Smooth muscle cell of the brain vasculature (primary cell): ENCODE measurements at places on chromosomes 3 and 15.

DNA sequence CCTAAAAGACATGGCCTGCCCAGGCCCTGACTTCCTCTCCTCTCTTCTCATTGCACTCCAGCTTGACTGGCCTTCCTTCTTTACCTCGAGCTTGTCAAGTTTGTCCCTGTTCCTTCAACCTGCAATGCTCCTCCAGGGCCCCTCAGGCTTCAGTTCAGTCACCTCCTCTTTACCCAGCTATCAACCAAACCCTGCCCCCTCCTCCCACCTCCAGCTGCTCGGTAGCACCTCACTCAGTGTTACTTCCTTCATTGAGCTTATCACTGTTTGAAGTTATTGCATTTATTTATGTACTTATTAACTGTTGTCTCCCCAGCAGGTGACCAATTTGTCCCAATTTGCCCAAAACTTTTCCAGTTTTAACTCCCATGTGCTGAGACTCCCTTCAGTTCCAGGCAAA, 95.8 kb upstream of the UBE2E1 start:
- DNase-seq: no peak

GRCh38 chr3:188286087-188286513, 132.1 kb downstream of the LPP start:
- peak; percentile 74 for DNase-seq

- DNase-seq: no peak
Observed at GRCh38 chr15:93066834-93067648, 22.0 kb downstream of the RGMA start.

DNA sequence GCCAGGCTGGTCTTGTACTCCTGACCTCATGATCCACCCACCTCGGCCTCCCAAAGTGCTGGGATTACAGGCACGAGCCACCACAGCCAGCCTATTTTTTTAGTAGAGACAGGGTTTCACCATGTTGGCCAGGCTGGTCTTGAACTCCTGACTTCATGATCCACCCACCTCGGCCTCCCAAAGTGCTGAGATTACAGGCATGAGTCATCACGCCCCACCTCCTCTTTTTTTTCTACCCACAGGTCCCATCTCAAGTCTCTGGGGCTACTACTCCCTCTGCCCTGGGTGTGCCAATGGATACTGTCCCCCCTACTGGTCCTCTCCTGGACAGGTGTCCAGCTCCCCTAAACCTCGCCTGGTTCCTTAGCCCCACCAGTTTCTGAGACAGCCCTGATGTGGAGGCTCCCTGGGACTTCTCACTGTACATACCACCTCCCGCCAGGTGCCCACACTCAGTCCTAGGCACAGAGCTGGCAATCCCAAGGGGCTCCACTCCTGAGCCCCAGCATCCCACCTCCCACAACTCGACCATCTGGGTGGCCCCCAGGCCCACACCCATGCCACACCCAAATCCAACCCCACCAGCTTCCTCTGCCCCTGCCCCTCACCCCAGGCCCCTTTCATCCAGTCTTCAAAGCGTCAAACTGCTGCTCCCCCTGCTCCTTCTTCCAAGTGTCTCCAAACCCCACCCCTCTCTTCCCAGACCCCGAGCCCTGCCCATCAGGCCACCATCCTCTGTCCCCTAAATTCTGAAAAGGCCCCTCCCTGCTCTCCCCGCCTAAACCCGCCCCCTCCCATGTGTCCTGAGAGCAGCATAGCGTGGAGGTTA, 13.1 kb upstream of the CYP11A1 start:
- no peak for DNase-seq

DNA sequence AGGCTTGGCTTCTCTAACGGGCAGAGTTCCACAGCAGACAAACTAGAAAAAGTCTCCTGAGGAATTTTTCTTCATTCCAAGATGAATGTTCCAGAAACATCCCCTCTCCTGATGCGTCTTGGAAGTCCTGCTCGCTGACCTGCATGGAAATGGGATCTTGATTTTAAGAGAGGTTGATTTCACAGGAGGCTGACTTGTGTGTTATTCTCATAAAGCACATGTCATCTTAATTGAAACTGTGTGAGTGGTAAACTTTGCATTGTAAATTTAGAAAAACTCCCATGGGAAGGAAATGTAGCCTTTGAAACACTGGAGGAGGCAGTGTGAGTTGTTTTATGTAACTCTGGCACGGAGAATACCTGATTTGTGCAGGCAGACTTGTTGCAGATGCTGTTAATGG, 337.8 kb upstream of the NR2E3 start:
- no peak for DNase-seq

- DNase-seq: no peak
Observed at GRCh38 chr3:172517859-172518466, 5.3 kb downstream of the TNFSF10 start.

DNA sequence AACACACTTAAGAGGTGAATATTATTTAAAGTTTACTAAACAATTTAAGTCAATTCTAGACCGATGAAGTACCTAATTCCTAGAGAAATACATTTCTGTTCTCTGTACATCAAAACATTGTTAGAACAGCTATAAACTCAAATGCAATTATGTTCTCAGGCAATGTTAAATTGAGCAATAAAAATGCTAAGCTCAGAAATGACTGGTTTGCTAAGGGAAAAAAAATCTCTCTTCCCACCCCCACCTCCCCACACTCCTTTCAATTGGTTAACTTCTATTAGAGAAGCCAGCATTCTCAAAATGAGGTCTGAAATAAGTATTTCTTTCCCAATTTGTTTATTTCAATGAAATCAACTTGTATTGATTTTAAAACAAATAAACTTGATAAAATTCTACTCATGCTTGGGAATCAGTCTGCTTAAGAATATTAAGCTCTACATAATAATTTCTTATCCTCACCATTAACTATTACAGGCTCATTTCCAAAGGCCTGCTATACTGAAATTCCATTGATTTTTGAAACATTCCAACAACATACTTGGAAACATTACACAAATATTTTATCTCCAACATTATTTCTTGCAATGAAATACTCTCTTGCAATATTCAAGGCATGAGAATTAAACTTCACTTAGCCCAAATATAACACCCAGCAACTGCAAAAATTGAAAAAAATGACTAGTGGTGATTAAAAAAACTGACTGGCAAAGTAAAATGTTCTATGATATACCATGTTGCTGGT, 22.6 kb downstream of the TSPAN3 start:
- DNase-seq: no peak

DNA sequence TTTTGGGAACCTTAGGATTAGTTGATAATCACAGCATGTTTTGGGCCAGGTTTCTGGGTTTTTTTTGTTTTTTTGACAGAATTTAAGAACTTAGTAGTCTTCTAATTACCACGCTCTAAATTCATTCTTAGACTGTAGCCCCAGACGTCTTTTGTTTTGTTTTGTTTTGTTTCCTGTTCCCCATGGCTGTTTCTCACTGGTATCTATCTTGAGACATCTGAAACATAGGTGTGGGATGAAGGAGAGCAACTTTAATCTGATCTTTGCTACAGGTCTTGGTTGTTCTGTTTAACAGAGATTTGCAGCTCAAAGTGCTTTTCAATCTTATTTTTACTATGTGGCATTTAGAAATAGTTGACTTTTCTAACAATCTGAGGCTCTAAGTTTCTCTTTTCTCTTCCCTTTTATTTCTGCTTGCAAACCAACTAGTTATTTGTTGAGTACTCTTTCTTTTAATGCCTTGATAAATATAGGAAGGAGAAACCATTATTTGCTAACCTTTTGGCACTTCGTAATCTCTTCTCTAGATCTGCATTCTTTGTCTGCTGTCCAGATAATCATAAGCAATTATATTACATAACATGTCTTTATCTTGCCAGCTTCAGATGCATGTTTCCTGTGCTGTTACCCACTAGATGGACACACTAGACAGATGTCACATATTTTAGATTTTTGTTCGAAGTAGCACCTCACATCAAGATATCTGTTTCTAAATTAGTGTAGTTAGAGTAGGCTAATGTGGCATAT, 40.9 kb downstream of the FBXL2 start:
- DNase-seq: no peak

- DNase-seq: no peak
Observed at GRCh38 chr3:128720891-128721290, 5.1 kb upstream of the RAB7A start.

DNA sequence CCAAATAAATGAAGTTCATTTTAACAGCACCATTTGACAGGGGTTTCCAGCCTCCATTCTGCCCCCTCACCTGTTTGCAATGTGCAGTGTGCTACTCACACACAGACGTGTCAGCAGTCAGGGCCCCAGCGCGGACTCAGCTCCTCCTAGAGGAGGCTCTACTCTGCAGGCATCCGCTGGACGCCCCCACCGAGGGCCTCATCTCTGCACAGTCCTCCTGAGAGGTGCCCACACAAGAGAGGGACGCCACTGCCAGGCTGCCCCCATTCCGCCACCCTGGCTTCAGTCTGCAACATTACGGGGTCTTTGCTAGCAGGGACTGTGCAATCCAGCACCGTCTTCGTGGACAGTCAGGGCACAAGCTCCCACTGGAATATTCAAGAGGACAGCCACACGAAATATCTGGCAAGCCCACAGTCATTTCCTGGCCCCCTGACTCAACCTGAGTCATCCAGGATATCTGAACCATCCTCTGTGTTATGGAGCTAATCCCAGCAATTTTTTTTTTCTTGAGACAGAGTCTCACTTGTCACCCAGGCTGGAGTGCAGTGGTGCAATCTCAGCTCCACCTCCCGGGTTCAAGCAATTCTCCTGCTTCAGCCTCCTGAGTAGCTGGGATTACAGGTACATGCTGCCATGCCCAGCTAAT, 255.0 kb downstream of the OCA2 start:
- DNase-seq: no peak

DNA sequence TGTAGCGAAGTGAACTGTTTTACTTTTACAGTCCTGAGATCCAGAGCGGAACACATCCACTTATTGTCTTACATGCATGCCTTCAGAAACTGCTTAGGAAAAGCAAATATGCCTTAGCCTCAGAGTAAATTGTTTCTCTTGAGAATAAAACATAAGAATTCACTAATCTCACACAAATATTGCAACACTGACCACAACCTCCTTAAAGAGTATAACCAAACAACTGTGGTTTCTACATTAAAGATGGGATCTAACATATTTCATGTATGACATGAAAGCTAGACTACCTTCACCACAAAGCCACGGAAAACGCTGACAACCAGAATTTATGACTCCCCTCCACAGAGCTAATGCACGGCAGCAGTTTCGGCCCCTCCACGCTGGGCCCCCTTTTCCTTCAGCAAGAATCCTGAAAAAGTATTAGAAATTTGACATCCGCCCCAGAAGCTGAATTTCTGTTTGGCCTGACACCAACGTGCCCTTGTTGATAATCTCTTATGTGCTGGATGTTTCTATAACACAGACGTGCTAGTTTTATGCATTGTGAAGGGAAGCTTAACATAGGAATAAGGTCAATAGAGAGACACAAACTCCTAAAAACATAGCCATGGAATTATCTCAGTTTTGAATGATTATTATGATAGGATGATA, 84.6 kb downstream of the GREM1 start:
- peak; percentile 47 for DNase-seq

- DNase-seq: no peak
Observed at GRCh38 chr15:91018158-91018557, 4.2 kb downstream of the VPS33B start.

DNA sequence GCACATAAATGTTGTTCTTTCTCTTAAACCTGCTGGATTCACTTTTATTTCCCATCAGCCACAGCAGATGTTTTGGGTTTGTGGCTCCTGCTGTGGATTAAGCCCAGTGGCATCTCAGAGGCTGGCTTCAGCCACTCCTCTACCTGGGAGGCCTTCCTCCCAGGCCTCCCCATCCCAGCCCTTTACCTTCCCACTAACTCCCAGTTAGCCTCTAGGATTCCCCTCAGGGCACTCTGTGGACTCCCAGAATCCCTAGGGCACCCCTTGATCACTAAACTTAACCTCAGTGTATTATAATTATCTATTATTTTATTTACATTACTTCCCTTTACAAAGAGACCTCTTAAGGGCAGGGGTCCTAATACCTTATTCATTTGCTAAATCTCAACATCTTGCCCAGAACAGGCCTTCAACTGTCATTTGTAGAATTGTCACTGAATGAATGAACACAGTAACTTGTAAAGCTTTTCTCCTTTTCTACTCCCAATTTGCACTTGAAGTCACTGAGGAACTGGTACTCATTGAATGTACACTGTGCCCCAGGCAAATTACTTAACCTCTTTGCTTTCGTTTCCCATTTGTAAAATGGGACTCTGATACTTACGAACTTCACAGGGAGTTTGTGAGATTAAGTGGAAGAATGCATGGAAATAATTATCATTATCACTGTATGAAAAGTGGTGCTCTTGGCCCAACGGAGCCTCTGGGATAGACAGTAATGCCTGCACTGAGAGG, 8.3 kb downstream of the CCDC13 start:
- no peak for DNase-seq

- no peak for DNase-seq
Observed at GRCh38 chr15:74768771-74769342, 13.0 kb upstream of the CSK start.

GRCh38 chr15:85551221-85551832, 170.9 kb downstream of the AKAP13 start:
- DNase-seq: no peak

DNA sequence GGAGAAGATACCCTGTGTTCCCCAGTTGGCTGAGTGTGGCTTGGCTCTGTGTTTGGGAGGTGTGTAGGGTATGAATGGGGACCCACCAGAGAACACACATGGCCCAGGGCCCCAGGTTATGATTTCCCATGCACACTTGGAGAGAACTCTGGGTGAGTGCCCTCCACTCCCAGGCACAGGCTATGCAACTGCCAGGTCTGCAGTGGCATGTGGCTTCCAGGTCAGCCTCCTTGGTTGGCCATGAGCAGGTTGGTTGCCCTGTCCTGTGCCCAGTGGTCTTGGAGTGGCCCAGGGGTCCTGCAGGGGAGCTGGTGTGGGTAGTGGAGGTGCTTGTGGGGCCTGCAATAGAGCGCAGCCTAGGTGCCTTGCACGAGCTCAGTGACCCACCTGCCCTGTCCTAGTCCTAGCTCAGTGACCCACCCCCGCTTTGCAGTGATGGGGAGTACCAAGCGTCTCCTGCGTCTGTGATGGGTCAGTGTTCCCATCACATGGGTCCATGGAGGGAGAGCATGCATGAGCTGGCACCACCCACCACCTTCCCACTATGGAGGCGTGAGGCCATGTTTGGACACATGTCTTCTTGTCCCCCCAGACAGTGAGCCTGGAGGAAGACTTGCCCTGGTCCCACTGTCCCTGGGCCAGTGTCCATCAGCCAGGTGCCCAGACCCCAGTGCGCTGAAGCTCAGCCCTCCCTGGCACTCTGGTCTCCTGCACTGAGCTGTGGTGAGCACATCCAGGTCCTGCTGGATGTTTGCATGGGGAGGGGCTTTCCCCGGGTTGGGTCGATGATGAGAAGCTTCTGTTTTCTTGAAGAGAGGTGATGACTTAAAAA, 217.3 kb downstream of the SNRPN start:
- no peak for DNase-seq

DNA sequence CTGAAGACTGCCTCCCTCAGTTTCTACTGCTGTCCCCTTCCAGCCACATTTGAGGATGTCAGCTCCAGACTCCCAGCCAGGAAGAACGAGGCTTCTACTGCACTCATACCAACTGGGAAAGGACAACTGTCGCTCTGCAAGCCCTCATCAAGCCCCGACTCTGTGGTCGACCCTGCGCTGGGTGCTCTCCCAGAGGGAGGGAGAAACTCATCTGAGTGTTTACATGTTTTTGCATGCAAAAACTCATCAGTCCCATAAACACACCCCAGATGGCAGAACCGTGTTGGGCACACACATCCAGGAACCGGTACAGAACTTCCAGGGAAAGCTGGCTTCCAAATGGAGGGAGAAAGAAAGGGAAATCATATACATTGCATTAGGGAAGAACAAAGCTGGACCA, 43.5 kb downstream of the ADAMTS17 start:
- DNase-seq: no peak
